ENCODE measurements at places on chromosomes 4 and X.

DNA sequence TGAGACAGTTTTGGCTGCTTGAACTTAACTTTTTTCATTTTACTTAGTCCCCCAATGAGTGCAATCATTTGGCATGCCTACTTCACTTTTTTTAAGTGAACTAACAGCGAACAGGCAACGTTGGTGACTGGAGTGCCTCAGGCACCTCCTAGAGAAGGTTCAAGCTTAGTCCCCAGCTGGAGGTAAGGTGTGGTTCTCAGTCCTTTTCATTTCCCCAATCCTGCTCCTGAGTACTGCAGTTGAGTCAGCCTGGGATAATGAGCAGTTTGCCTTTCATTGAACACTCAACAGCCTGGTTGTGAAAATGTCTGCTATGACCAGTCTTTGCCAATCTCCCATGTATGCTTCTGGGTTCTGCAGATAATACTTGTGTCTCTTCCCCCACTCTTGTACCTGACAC, 109.5 kb downstream of the CDKL5 start:
- DNase-seq, result no peak

GRCh38 chrX:6021316-6022091, 207.2 kb downstream of the NLGN4X start:
- peak; percentile 0 for DNase-seq

- DNase-seq, result no peak
Measured at GRCh38 chrX:134717698-134718097, 59.4 kb upstream of the PLAC1 start.

DNA sequence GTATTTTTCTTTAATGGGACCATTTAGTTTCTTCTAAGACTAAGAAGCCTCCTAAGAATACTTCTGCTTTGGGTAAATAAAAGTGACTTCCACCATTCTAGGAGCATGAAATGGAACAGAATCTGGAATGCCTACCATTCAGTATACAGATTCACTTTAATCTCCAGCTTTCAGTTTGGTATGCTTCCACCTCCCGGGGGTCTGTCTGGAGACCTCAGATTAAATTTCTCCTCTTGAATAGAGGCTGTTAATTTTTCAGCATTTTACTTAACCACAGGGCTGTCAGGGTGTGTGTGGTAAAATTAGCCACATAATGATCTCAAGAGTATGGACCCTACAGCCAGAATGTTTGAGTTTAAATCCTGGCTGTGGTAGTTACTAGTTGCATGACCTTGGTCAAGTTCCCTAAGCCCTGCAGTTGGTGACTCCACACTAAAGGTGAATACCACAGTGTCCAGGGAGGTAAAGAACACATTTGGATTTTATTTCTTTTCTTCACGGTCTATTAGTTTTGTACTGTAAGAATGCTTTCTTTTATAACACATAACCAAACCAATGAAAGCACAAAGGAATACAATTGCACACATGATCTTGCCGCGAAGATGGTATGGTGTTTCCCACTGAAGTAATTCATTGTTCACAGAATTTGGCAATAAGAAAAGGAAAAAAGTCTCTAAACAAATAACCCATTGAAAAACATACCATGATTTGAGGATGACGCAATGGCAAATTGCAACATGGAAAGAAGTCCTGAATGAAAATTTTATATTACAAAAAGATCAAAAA, 37.3 kb upstream of the TRIM2 start:
- no peak for DNase-seq

DNA sequence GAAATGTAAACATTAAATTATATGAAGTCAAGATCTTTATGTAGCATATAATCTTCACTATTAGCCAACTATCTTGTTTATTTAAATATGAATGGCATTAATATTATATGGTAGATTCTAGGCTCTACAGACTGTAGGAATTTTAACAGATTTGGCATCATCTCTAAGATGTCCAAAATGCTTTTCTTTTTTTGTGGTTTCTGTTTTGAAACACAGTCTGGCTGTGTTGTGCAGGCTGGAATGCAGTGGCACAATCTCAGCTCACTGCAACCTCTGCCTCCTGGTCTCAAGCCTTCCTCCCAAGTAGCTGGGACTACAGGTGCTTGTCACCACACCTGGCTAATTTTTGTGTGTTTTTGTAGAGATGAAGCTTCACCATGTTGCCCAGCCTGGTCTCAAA, 76.2 kb downstream of the ELOVL6 start:
- no peak for DNase-seq

GRCh38 chr4:94274912-94275311, 67.2 kb downstream of the SMARCAD1 start:
- DNase-seq, result no peak

DNA sequence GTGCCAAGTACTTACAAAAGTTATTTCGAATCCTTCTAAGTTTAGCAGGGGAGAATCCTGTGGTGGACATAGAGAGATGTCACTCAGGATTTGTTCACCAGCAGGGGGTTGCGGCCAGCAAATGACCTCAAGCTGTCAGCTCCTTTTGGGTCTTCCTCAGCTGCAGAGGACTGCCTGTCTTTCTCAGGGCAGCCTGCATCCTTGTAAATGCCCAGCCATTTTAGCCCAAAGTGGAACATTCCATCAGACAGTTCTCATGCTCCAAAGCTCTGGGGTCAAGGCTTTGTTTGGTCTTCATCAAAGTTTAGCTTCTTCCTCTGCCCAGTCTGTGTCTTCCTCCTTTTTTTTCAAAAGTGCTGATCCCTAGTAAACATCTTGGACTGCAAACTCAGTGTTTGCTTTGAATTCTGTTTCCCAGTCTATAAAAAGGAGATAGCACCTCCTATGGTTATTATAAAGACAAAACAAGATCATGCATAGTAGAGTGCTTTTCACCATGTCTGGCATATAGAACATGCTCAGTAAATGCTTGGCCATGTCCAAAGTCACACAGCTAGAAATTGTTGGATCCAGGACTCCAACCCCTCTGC, 156.4 kb upstream of the GATB start:
- DNase-seq, result no peak

GRCh38 chr4:138487670-138488069, 245.5 kb upstream of the SLC7A11 start:
- DNase-seq, result no peak

DNA sequence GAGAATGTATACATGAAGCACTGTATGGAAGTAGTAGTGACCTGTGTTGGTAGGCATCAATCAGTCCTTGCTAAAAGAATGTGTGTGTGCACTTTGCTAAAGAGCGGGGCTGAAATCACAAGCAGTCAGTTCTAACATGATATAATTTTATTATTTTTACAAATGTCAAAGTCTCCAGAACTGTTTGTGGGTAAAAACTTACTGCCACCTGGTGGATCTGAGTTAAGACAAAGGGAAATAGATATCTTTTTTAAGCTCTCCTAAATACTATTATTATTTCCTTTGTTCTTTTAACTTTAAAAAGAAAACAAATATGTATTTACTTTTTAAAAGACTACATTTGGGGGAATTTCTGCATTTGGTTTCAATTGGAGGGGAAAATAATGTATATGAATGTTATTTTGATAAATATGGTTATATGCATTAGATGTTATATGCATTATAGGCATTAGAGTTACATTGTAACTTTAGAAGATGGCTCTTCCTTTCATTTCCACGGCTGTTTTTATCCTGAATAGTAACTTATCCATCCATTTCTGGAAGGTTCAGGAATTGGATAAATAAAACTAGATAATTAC, 7.8 kb upstream of the CLOCK start:
- peak; percentile 57 for DNase-seq

DNA sequence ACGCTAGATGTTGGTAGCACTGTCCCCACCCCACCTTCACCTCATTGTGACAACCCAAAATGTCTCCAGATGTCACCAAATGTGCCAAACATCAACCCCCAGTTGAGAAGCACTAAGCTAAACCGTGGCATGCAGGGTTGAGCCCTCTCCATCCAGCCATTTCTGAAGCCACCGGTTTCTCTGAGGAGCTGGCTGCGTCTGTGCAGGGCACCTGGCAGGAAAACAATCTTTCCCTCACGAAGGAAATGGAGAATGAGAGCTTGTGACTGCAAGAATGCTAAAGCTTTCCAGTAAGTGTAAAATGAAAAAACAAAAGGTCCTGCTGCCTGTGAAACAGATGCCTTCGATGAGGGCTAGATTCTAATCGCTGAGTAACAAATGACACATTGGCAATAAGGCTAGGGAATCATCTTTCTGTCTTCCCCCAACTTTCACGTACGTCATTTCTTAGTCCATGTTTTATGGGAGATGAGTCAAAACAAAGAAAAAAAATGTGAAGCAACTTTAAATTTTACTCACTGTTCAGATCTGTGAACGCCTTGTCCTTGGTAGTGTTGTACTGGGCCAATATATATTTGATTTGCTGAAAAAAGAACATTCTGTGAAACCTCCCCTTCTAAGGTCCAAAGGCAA, 59.9 kb downstream of the PROM1 start:
- DNase-seq, result no peak

DNA sequence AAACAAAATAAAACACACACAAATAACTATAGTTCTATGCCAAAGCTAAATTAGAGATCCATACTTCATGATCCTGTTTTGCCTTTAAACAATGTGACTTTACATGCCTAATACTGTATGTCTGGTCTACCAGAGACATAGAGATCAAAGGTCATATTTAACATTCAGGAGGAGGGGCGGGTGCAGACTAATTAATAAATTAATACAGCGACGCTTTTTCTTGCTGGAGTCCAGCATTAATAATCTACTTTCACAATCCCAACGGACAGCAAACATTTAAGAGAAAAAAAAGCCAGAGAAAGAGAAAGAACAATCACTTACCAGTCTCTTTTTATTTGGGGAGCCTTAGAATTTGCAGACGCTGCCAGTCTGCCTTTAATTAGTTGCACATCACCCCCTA, 509 bp downstream of the CXXC4 start:
- no peak for DNase-seq

DNA sequence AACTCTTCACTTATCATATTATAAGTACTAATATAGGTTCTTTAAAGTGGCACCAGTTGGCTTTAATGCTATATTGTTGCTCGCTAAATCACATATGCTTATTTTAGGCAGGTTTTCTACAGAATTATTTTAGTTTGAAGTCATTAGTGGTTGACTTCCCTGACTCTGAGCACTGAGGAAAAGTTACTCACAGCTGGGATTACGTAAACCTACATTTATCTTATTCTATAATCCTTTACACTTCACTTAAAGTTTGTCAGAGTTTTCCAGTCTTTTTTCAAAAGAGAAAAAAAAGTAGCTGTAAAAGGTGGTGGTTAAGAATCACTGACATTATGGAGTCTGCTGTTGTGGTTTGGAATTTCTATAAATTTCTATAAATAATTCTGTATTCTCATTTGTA, 5.8 kb downstream of the UGT2B4 start:
- no peak for DNase-seq

DNA sequence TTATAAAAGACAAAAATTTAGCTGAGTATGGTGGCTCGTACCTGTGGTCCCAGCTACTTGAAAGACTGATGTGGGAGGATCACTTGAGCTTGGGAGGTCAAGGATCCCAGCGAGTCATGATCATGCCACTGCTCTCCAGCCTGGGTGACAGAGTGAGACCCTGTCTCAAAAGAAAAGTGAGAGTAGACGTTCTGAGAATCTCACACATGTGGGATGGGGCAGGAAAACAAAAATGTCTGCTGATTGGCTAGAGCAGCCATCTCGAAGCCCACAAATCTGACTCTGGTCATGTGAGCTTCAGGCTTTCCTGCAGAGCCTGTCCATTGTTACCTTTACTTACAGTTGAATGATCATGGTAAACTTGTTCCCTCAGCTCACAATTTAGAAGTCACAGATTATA, 23.1 kb upstream of the SLC9A7 start:
- DNase-seq, result no peak

DNA sequence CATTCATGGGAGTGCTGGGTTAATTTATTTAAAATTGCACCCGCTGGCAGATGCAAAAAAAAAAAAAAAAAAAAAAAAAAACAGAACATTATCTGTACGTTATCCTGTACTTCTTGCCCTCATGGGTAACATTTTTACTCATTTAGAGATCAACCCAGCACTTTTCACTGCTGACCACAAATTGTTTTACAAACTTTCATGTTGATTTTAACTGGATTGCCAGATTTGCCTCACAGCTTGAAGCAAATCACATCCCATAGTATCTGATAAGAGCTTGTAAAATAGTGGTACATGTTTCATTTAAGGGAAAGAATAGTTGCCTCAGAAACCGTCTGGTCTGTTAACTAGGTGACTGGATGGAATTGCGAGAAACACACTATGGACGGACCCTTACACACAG, 640.8 kb downstream of the TRIML1 start:
- DNase-seq, result no peak

DNA sequence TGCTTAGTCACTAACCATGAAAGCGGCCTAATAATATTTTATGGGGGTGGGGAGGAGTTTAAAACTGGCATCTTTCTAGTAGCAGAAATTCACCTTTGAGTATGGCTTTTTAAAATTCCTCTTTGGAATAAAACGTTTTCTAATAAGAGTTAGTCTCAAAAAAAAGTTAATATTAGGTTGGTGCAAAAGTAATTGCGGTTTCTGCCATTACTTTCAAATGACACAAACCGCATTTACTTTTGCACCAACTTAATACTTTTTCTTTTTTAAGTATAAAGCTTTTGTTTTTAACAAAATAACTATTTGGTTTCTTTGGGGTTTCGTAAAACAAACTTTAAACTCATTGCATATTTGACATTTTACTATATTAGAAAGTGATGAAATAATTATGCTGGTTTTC, 68.4 kb downstream of the FBXO8 start:
- no peak for DNase-seq

DNA sequence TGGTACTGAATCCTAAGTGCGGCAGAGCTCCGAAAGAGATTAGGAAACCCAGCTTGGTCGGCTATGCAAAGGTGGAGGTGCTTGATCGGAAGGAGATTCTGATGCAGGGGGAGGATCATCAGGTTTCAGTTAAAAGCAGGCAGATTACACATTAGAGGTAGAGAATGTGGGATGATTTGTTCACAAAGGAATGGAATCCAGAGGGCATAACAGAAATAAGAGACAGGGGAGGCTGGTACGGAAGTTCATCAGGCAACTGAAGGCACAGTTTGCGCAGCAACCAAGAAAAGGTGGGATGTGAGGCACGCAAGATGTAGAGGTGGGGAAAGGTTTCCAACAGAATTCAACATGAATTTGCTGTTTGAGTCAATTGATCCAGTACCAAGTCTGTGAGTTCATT, 424 bp upstream of the ZNF330 start:
- DNase-seq, result no peak

- DNase-seq, result no peak
Measured at GRCh38 chrX:70826715-70827114, 81.8 kb downstream of the TEX11 start.

GRCh38 chr4:168695288-168695687, 198.4 kb downstream of the PALLD start:
- no peak for DNase-seq

- DNase-seq, result no peak
Measured at GRCh38 chr4:7658341-7659204, 223.8 kb upstream of the PSAPL1 start.

- no peak for DNase-seq
Measured at GRCh38 chrX:2451501-2452316, 49.1 kb downstream of the DHRSX start.

DNA sequence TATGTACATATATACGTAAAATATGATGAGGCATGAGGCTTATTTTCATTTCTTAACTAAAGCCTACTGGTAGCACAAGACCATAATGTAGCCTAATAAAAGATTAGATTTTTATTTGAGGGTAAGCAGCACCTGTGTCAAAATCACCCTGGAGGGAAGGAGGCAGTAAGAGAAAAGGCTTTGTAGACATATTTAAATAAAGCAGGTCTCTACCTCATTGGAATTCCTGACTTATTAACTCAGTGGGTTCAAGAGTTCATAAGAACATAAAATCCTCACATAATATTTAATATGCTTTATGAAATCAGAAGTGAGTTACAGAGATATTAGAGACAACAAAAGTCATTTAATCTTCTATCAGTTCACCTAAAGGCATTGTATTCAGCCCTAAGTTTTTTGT, 261.6 kb upstream of the ANKRD50 start:
- DNase-seq, result no peak
